Karpas-422 (cell line): ENCODE measurements at places on chromosomes 12 and 14. TPM values are rescaled to one million over a fixed set of nuclear protein-coding genes. Genes with fewer than 3 reads are reported as not detected.

DNA sequence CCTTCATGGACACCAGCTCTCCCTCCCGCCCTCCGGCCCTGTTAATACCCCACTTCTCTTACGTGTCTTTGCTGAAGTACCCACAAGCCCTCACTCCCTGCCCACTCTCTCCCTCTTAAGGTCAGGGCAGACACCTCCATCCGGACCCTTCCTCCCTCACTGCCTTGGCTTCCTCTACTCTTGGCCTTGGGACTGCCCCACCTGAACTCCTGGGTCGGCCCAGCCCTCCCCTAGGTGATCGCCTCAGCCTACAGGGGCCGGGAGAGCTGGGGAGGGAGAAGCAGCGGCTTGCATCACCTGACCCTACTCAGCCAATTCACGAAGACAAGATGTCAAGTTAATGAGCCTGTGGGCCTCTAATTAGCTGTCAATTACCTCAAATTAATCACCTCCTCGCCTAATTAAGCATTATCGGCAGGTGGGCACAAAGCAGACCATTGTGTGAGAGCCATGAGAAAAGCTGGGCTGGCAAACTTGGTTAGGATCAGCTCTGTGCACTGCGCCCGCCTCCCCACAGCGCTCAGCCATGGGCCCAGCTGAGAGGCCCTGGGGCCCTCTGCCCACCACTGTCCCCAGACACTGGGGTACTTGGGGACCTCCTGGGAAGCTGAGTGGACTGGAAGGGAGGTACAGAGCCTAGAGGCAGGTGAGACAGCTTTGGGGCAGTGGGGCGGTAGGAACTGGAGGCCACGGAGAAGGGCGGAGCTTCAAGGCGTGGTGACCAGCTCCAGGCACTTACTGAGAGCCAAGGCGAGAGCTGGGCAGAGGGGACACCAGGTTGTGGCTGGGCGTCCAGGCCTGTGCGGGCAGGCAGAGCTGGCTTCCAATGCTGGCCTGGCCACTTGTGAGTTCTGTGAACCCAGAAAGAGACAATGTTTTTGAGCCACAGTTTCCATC, 25.1 kb upstream of the VSX2 start:
- DNase-seq = no peak

- DNase-seq = peak; percentile 77
These were observed 72.4 kb upstream of the USP44 start for GRCh38 chr12:95623554-95624170.

GRCh38 chr12:14558473-14558959, 9.2 kb downstream of the PLBD1 start:
- no peak for DNase-seq

GRCh38 chr12:127383281-127383680, 883.7 kb upstream of the TMEM132C start:
- no peak for DNase-seq

DNA sequence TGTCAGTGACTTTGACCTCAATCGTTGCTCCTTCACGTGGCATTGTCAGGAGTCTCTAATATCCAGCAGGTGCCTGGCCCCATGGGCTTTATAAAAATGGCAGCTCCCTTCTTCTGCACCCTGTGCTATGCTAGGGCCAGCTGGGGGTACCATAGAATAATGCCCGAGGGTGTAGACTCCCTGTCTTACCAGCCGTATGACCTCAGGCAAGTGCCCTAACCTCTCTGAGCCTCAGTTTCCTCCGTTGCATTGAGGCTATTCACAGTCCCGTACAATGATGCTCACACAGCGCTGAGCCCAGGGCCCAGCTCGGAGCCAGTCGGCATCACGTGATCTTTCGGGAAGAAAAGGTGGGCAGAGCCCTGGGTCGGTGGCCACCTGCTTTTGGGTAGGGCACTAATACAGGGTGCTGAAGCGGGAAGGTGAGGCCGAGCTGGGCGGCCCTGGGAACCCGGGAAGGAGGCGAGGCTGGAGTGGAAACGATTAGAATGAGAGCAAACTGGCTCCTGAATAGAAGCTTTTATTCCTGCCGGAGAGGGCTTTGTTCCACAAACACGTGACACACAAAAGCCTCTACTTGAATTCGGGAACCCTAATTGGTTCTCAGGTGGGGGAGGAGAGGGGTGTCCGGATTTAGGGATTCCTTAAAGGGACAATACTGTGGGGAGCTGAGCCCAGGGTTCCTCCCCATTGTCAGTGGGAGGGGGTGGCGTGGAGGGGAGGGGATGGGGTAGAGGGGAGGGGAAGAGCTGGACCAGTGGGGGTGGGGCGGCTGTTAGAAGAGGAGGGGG, 19.9 kb upstream of the MSI1 start:
- no peak for DNase-seq

GRCh38 chr12:80777587-80777986, 60.9 kb downstream of the MYF5 start:
- no peak for DNase-seq

DNA sequence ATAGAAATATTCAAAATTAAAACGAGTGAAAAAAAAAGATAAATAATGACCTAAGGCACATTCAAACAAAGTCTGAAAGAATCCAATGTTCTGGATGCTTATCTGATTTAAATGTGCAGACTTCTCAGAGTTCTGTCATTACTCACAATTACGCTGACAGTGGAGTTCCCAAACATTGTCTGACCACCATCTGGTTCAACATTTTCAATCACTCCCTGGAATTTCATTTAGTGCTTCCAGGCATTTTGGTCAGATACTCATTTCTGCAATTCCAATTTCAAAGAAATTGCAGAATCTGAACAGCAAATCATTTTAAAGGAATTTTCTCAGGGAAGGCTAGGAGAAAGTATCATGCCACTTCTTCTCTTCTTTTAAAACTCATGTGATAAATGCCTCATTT, 398.2 kb upstream of the PDE3A start:
- no peak for DNase-seq

- DNase-seq = no peak
These were observed 13.3 kb downstream of the CPM start for GRCh38 chr12:68919581-68920239.

- no peak for DNase-seq
These were observed 154.0 kb upstream of the SSTR1 start for GRCh38 chr14:38053666-38054065.

Gene TMEM179
- not detected in 2 replicates for total RNA-seq

Gene PTGES3
- total RNA-seq = 49.4 and 126 TPM in 2 replicates

Gene CLSTN3
- 30.0 and 40.3 TPM in 2 replicates for total RNA-seq

Gene ZC2HC1C
- 1.1 and 2.9 TPM in 2 replicates for total RNA-seq

Gene MIS18BP1
- 93.3 and 147 TPM in 2 replicates for total RNA-seq

Gene PSMA3
- 121 and 169 TPM in 2 replicates for total RNA-seq

Gene AQP6
- total RNA-seq = 0.04 and 0.79 TPM in 2 replicates
